ENCODE measurements at places on chromosomes 7 and 10.

- no peak for DNase-seq
Measured at GRCh38 chr10:93965911-93966310, 27.8 kb upstream of the PLCE1 start.

GRCh38 chr7:20083781-20084180, 133.4 kb downstream of the MACC1 start:
- DNase-seq: peak; percentile 71

DNA sequence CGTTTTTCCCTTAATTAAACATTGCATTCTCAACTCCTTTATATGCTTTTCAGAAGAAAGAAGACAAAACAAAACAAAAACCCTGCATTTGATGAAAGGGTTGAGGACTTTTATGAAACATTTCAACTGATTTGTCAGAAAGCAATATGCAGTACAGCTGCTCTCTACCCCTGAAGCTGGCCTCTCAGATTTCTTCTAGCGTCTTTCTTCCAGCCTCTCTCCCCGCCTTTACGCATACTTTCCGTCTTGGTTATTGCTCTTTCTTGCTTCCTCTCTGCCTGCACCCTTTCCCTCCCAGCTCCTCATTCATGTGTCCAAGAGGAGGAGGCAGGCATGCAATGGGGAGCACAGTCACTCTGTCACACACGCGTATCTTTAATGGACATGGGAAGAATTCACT, 91.0 kb upstream of the COL1A2 start:
- DNase-seq: no peak

DNA sequence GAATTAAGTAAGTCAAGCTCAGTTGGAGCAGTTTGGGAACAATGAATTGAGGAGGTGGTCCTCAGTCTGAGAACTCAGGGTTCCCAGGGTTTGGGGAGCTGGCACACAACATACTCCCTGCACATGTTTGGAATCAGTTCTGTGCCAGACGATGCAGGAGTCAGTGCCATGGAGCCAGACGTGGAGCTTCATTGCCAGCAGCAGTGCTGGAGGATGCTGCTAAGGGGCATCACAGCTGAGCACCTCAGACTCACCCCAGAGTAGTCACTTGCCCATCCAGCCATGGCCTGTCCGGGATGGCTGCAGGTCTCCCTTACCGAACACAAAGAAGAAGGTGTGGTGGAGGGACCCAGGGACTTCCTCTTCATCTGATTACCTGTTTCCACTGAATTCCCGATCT, 7.9 kb downstream of the GIMAP5 start:
- DNase-seq: no peak

DNA sequence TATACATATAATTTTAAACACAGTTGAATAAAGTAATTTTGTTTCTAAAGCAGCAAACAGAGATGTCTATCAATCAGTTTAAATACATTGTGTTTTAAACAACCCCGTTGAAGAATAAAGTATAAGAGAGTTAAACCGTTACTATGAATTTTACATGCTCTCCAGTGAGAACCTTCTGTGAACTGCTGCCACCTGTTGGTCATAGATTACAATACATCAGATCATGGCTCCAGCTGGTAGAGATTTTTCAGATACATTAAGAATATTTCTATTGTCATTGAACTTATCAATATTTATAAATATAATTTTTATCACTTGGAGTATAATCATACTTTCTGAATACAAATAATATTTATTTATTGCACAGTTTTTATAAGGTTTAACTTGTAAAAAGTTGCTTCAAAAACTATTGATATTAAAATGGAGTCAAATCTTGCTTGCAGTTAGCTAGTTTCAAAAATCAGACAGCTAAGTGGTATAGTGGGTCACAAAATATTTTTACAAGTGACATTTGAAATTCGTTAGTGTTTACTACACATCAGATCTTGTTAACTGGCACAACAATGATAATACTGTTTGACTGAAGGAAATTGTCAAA, 561.2 kb upstream of the PHF14 start:
- peak; percentile 56 for DNase-seq

GRCh38 chr7:47227762-47228177, 354.1 kb downstream of the TNS3 start:
- no peak for DNase-seq

GRCh38 chr7:151206914-151207313, 3.4 kb downstream of the H2BK1 start:
- DNase-seq: no peak

- DNase-seq: no peak
Measured at GRCh38 chr7:102004848-102005247, 187.4 kb downstream of the CUX1 start.

GRCh38 chr10:78292250-78292981, 258.8 kb downstream of the RPS24 start:
- no peak for DNase-seq

GRCh38 chr7:26531926-26532325, 240.3 kb downstream of the SNX10 start:
- DNase-seq: no peak

DNA sequence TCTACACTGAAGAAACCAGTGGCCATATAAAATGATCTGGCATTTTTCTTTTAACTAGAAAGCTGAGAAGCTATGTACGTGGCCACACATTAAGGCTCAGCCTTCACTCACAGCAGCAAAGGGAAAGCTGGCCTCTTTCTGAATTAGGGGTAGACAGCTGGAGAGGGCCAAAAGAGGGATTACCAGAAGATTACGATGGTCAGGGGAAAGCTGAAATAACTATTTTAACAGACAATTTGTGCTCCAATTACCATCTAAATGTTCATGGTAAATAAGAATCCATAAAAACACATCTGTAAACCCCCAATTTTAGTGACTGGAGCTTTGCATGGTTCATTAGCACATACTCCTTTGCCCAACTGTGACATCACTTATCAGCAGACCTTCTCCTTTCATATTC, 314.3 kb downstream of the HPSE2 start:
- no peak for DNase-seq

DNA sequence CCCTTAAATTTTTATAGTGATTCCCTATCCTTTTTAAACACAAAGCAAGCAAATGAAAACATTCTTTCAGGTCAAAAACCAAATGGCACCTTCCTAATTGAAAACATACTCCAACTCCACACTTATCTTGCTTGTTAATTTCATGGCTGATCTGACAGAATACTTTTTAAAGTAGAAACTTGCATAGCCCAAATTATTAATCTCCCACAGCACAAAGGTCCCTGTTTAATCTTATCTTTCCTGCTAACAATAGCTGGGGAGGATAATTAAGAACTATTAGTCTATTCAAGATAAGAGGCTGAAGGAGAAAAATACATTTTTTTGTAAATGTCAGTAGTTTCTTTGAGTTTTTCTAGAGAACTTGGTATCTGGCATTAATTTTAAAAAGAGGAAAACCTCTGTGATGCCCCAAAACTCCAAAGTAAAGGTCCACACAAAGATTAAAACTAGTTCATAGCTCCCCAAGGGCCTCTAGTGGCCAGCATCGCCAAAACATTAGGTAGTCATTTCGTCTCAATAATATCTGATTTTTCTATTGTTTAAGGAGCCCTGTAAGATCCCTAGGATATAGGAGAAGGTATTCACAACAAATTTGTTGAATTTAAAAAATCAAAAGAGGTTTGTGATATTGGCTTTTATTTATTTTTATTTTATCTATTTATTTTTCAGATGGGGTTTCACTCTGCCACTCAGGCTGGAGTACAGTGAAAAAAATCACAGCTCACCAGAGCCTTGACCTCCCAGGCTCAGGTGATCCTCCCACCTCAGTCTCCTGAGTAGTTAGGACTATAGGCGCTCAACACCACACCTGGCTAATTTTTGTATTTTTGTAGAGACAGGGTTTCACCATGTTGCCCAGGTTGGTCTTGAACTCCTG, 14.7 kb downstream of the CDNF start:
- peak; percentile 49 for DNase-seq

DNA sequence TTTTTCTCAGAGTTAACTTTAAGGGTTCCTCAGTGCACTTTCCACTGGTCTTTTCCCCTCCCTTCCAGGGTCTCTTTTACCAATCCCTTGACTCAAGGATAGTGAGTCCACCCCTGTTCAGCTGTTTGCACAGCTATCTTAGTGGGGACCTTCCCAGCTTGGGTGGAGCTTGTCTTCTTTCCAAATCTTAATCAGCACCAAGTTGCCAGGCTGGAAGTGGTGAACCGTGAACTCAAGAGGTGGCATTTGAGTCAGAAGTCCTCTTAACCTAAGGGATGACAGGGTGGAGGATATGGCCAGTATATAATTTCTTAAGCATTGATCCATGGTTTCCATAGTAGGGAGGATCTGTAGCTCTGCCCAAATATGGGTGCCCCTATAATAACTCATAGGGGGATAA, 25.0 kb downstream of the MAPK8 start:
- no peak for DNase-seq

DNA sequence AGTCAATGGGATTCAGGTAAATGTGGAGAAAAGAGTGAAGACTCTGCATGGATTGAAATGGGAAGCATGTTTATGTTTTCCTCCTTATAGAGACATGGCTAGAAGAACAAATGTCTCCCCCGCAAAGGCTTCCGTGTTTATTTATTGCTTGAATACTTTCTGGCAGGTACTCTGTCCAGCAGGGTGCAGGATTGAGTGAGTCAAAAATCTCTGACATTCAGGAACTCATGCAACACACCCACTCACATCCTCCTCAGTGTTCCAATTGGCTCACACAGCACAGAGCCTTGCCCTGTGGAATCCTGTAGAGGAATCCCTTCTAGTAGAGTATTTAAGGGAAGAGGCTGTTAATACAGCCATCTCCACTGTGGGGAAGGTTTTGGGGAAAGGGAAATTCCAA, 290.3 kb upstream of the VWC2 start:
- peak; percentile 19 for DNase-seq

- peak; percentile 33 for DNase-seq
Measured at GRCh38 chr10:108601851-108602250, 1321.5 kb downstream of the XPNPEP1 start.

DNA sequence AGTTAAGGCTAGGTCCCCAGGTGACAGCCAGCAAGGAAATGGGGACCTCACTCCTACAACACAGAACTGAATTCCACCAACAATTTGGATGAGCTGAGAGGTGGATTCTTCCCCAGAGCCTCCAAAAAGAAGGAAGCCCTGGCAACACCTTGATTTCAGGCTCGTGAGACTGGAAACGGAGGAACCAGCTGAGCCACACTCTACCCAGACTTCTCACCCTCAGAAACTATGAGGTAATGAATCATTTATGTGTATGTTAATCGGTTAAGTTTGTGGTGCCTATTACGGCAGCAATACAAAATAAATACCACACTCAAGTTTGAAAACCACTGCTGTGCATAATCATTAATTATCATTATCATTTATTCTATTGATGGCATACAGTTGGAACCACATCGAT, 532.4 kb upstream of the ANKRD30A start:
- no peak for DNase-seq

GRCh38 chr10:934746-935406, 3.4 kb upstream of the LARP4B start:
- no peak for DNase-seq

- DNase-seq: peak; percentile 24
Measured at GRCh38 chr10:132036153-132036886, 29.4 kb upstream of the JAKMIP3 start.

DNA sequence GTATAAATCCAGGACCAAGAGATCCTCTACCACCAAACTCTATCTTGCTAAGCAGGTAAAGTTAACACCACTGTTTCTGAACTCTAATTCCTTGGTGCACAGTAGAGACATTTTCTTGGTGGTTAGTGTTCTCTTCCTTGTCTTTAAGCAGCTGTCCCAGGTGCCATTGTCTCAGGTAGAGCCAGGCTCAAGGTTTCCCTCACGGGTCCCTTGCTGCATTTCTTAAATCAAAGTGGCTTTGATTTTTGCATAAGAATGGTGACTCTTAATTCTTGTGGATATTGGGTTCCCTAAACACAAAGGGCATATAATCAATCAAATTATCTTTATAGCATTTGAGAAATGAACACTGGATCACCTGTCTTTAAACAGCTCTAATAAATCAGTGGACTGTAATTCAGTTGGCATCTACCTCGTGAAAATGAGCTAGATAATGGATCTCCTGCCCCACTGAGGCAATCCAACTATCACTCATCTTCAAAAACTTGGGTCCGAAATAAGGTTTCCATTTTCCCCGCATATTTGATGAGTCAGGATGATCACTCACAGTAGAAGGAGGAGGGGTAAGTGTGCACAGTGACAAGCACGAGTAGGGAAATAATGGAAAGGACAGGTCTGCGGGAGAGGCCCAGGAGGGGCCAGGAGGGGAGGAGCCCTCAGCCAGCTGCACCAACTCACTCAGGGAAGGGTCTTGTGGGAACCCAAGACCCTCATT, 2.4 kb downstream of the ABCC2 start:
- DNase-seq: no peak

Measured in epithelial cell of esophagus (primary cell).